ENCODE measurements at places on chromosomes 11 and 22.

- DNase-seq: no peak
Observed at GRCh38 chr11:1482581-1483444, 3.8 kb downstream of the MOB2 start.

GRCh38 chr11:118267486-118267885, 3.4 kb upstream of the MPZL2 start:
- DNase-seq: no peak

- DNase-seq: no peak
Observed at GRCh38 chr11:124582565-124582964, 12.8 kb downstream of the OR8A1 start.

- no peak for DNase-seq
Observed at GRCh38 chr22:49966774-49967705, 6.5 kb downstream of the PIM3 start.

GRCh38 chr11:71364176-71364671, 84.0 kb downstream of the DHCR7 start:
- DNase-seq: no peak

DNA sequence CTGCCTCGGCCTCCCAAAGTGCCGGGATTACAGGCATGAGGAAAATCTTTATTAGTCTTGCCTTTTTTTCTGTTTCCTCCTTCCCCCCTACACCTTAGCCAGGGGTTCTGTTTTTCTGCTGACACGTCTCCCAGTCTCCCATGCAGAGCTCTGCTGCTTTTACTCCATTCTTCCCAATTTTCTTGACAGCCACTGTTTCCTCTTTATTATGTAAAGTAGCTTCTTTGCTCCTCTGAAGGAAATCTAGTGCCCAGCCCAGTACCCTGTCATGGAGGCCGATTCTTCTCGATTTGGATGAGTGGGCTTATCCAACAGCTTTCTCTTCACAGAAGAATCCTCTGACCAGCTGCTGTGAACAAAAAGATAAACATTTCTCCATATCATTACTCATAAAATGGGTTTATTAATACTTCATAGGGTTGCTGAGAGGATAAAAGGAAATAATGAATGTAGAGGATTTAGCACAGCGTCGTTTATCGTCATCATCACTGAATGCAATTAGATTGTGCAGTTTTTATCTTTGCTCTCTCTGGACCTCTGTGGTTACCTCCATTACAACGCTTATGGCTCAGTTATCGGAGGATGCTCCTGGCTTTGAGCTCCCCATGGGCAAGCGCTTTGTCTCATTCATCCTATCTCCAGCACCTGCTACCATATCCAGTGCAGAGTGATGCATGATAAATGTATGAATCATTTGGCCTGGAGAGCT, 375.6 kb upstream of the C11orf87 start:
- no peak for DNase-seq

All from activated CD4-positive, alpha-beta T cell treated with anti-CD3 and anti-CD28 coated beads, Interleukin-2, amount 50 U/mL, for 1 hour (primary cell).